ENCODE measurements at places on chromosomes 11 and 22. TPM values are rescaled to one million over a fixed set of nuclear protein-coding genes. Genes with fewer than 3 reads are reported as not detected.

KCNK7 gene
- total RNA-seq: not detected

GSTT2B gene
- total RNA-seq: 0.81 TPM

MUC15 gene
- not detected for total RNA-seq

GRCh38 chr11:27477831-27478230 is 5.2 kb upstream of the LGR4 start:
- no peak for DNase-seq

- no peak for DNase-seq
Measured at GRCh38 chr11:86885311-86885710, 69.9 kb downstream of the FZD4 start.

All from Caki2 (cell line).